NCI-H748 treated with DMSO at 0.1 percent for 48 hours (cell line): ENCODE measurements at places on chromosomes 11 and 22.

DNA sequence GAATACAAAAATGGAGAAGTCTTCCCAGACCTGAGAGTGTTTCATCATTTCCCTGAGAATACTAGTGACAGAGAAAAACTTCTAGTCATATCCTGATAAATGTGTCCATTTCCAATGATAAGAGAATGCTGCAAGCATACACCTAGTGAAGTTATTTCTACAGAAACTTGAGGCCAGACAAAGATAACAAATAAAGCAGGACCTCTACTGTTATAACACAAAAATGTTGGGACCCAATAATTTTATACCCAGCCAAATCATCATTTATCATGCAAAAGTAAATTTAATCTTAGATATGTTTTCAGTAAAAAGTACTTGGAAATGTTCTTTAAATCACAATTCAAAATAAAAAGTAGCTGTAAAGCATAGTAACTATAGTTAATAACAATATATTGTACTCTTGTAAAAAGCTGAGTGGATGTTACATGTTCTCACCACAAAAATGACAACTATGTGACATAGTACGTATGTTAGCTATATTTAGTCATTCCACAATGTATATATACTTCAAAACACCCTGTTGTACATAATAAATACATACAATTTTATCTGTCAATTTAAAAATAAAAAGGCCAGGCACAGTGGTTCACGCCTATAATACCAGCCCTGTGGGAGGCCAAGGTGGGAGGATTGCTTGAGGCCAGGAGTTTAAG, 12.6 kb downstream of the RRAS2 start:
- no peak for DNase-seq

GRCh38 chr11:121557348-121557747, 104.6 kb upstream of the SORL1-AS1 start:
- no peak for DNase-seq

GRCh38 chr22:47716890-47717615, 954.6 kb downstream of the TBC1D22A start:
- no peak for DNase-seq

- DNase-seq = peak; percentile 41
Measured at GRCh38 chr11:65558002-65558929, at the start of gene LTBP3. Gene LTBP3 (minus strand): TSS chr11:65558359. CDS start chr11:65557959, 400 bp downstream.

GRCh38 chr11:43810929-43811596, 69.6 kb upstream of the ALKBH3 start:
- no peak for DNase-seq

GRCh38 chr11:47551086-47551485, 1.8 kb downstream of the CELF1 start:
- DNase-seq = no peak

GRCh38 chr22:26903030-26903856, 245.9 kb downstream of the MIAT start:
- no peak for DNase-seq

GRCh38 chr22:44947846-44948245, 62.0 kb downstream of the PHF21B start:
- no peak for DNase-seq

DNA sequence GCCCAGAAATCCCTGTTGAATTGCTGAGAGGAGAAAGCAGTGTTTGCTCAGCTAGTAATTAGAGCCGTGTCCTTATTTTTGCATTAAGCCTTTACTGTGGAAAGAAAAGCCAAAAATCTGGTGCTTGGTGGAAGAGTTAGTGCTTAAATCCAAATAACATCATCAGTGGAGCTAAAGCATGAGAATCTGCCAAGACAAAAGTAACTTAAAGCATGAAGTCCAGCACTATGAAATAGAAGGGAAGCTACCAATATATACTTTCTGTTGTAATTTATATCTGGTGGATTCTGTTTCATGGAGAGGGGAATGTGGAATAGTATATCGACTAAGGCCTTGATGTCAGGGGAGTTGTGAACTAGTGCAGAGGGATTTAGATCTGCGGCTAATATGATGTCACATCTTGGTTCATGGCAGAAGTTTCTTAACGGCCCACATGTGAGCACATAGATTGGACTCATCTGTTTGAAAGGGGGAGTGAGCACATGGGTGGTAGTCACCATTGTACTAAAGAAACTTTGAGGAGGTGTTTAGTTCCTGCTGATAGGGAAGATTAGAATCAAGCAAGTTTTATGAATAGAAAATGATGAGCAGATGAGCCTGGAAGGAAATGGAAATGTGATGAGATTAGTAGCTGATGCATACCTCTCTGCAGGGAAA, 224.4 kb upstream of the MTNR1B start:
- DNase-seq = no peak

GRCh38 chr11:98047647-98048046, 973.1 kb upstream of the CNTN5 start:
- DNase-seq = no peak

- no peak for DNase-seq
Measured at GRCh38 chr11:111539426-111540113, 950 bp upstream of the LAYN start.

DNA sequence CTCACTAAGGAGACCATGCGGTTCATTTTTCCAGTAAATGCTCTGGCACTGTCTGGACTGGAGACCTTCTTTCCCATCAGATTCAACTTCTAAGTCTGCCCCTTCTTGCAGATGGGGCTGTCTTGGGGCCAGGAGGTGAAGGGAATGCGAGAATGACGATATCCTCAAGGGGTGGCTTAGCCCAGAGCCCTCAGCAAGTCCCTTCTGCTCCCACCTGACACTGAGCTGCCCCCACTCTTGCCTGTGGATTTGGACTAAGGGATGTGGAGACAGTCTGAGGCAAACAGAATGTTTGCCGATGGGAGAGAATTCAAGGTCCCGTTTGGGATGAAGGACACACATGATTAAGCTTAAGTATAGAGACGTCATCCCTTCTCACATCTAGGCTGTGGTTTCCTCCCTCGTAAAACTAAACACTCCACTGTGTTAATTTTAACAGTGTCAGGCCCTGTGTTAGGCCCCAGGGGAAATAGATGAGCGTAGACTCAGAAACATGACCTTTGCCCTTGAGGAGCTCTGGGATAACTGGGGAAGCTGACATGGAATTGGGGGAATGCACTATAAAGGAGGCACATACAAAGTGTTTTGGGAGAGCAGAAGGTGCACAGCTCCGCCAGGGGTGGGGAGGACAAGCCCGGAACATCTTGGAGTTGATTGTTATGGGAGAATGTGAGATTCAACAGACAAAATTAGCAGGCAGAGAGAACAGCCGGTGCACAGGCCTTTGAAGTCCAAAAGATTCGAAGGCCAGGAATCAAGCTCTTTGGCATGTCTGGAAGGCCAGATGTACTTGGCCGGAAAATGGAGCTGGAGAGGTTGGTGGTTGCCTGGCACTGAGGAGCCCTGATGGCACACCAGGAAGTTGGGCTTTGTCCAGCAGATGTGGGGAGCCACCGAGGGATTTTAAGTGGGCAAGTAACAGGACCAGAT, 71.6 kb downstream of the ST3GAL4 start:
- DNase-seq = no peak

- DNase-seq = no peak
Measured at GRCh38 chr11:11391796-11392463, 38.9 kb upstream of the CSNK2A3 start.

DNA sequence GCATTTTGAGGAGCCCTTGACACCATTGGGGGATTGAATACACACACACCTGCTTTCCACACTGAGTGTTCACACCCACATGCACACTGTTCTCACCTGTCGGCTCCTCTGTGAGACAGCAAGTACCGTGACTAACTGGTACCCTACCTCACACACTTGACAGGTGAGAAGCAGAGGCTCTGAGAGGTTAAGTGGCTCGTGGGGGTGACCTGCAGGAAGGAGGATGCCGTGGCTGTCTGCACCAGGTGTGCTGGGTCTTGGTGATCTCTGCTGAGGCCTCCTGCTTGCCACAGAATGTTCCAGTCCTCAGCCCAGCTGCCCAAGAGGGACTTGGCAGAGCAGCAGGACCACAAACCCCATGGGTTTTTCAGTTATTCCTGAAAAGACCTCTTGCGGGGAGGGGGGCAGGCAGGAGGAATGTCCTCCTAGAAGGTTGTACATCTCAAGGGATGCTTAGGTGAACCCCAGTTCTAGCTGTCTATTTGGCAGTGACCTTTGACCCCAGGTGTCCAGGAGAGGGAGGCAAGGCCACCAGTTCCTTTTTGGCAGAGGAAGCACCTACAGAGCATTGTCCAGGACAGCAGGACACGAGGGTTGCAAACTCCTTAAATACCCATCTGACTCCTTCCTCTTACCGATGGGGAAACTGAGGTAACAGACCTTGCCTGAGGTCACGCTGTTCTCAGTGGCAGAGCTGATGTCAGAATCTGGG, 66.0 kb downstream of the SHISAL1 start:
- no peak for DNase-seq

- no peak for DNase-seq
Measured at GRCh38 chr22:46110215-46110614, 40.1 kb upstream of the PPARA start.

DNA sequence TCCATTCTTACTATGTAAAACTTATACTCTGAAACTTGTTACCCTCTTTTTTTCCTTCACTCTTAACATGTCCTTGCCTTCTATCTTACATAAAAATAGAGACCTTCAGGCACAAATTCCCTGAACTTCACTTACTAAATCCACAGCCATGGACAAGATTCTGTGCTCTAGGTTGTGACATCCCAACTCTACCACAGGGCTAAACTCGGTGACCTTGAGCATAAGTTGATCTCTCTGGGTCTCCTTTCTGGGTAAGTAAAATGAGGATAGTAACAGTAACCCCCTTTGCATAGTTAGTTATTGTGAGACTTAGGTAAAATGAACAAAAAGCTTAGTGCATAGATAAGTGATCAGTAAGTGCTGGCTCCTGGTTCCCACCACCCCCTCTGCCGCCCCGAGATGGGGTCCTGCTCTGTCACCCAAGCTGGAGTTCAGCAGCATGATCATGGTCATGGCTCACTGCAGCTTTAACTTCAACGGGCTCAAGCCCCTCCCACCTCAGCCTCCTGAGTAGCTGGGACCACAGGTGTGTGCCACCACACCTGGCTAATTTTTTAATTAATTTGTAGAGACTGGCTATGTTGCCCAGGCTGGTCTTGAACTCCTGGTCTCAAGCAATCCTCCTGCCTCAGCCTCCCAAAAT, 20.1 kb downstream of the C11orf58 start:
- DNase-seq = no peak

DNA sequence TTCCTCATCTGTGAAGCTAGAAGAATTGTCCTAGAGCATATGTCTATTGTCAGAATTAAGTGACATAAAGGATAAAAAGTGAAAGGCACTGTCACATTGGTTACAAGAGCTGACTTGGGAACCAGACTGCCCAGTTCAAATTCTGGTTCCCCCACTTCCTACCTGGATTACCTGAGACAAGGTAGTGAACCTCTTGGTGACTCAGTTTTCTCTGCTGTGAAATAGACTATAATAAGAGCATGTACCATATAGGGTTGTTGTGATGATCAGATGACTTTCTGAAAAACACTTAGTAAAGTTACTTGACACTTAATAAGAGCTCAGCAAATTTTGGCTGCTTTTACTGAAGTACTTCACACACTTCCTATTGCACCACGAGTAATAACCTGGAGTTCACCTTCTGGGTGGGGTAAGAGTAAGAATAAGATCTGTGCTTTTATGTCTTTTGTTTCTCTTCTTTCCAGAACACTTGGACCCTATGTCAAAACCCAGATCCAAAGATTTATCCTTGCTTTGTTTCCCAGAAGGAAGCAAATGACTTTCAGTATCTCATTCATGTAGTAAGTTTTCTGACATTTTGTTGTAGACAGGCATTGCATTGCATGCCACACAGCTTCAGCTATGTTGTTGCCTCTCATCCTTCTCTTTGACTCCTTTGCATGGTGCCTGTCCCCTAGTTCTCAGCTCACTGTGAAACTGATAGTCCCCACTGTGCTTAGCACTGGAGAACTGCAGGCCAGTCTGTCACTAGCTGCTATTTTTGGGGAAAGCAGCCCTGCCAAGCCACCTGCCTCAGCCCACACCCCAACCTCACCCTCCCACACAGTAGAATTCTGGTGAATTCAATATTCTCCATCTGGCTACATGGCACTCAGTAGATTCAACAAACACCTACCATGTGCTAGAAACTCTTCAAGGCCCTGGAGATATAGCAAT, 121.8 kb upstream of the POU2AF2 start:
- DNase-seq = no peak

GRCh38 chr11:72719144-72719543, 33.1 kb downstream of the ARAP1 start:
- no peak for DNase-seq

DNA sequence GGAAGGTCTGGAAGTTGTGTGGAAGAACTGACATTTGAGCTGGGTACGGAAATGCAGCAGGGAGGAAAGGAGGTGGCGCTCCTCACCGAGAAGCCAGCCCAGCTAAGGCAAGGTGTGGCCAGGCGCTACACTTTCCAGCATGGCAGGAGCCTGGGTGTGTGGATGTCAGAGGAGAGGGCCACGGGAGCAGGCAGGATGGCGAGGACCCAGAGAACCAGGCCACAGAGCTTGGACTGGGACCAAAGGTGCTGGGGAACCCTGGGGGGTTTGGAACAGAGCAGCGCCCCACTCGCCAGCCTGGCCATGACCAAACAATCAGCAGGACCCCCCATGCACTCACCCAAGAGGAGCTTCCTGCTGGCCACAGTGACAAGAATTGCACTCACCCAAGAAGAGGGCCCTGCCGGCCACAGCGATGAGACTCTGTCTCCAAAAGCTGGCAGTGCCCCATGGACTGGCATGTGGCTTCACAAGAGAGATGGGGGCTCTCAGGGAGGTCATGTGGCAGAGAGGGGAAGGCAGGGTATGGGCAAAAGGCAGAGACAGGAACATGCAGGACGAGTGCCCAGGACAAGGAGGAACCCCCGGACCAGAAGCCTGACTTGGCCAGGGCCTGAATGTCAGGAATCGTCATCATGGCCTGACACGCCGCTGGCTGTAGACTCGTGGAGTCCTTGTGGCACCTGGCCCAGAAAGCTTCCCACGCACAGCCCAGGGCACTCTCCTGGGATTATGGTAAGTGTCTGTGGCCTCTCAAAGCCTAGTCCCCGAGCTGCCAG, 45.4 kb downstream of the IGF2 start:
- no peak for DNase-seq

- no peak for DNase-seq
Measured at GRCh38 chr11:16800382-16800781, 61.9 kb downstream of the C11orf58 start.

- DNase-seq = no peak
Measured at GRCh38 chr11:121659811-121660210, 207.0 kb upstream of the SORL1-AS1 start.

DNA sequence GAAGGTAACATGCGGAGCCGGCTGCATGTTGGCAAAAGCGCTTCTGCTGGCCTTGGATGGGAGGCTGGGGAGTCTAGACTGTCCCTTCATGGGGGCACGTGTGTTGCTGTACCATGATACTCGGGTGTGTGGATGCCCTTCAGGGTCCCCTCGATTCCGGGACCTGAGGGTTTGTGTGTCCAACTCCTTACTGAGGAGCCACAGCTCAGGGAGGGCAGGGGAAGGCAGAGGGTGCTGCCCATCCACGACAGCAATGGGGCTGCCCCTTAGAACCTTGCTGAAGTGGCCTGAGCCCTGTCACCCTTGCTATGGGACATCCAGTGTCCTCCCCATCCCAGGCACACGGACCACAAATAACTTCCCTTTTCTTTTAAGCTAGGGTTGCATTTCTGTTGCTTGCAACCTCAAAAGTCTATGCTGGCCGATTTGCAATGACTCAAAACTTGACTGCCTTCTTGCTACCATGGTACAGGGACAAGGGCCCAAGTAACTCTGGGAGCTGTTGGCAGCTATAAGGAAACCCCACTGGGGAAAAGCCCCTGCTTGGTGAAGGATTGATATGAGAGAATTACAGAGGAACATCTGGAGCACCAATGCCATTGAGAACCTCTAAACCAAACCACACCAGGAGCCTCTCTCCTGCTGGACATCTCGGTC, 43.8 kb downstream of the RTL6 start:
- DNase-seq = no peak

- no peak for DNase-seq
Measured at GRCh38 chr11:12017243-12017678, 8.8 kb upstream of the DKK3 start.
